ENCODE measurements at places on chromosomes 2 and 18.

DNA sequence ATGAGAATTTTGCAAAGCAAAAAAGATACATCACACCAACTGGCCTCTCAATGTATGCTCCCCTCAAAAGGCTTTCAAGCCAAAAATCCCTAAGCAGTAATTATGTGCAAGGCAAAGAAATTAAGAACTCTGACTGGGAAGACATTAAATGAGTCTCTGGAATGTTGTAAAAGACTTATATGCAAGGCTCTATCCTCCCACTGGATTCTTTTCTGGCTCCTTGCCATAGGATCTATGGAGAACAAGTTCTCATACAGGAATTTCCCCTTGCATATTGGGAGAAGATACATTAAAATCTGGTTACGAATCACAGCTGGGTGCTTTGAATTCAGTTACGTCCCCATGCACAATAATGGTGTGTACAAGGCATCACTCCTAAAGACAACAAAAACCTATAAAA, 73.4 kb upstream of the ATL2 start:
- DNase-seq: no peak

DNA sequence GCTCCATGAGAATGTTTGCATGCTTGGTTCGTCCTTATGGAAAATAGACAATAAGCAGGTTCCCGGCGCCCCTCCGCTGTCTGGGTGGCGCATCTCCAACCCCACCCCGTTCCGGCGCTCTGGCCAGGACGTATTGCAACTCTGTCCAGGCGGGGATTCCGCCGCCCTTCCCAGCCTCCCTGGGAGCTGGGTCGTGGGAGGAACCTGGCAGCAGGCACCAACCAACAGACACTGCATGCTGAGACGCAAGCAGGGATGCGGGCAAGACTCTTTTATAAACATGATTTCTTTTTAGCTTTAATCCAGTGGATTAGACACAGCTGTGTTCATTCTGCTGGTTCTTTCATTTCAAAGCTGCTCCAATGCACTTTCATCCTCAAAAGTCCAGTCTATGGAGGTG, 240.2 kb downstream of the SH3BP4 start:
- peak; percentile 23 for DNase-seq

DNA sequence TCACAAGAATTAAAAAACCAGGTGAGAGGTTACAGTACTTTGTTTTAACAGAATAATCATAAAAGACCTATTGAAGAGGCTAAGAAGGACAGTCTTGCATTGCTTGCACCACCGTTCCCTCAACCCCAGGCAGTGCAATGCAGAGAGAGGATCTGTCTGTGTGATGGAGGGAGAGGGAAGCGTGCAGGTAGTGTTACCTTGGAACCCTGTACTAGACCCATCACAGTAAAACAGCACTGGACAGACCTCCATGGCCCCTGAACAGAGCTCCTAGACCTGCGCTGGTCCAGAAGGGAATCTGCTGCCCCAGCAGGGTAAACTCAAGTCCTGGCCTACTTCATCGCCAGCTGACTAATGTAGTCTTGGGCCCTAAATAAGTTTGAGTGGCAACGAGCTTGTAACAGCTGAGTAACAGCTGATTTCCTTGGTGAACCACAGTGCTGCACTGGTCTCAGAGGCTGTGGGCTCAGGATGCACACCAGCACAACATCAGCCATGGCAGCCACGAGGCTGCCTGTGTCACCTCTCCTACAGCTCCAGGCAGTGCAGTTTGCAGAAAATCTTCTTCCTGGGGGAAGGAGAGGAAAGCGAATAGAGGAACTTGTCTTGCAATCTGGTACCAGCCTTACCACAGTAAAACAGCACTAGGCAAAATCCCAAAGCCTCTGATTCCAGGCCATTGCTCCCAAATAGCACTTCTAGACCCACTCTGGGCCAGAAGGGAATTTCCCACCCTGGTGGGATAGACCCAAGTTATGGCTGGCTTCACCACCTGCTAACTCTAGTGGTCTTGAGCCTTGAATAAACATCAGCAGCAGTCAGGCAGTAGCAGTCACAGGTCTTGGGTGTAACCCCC, 417.2 kb downstream of the CDH7 start:
- no peak for DNase-seq

- peak; percentile 80 for DNase-seq
These were observed 63.3 kb upstream of the ALPP start for GRCh38 chr2:232315049-232315922.

DNA sequence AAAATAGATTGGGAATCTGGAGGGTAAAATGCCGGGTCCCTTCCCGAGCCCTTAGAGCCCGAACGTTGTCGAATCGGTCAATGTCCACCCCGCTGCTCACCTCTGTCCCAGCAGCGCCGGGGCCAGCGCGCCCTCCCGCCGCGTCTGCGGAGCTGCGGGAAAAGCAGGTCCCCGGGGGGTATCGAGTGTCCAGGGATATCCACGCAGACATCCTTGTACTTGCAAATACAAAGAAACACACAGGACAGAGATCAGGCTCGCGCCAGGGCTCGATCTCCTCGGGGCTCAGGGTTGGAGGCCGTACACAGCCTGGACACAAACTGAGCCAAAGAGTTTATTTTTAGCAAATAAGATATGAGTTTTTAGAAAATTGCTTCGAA, 2.3 kb upstream of the GATA6 start:
- no peak for DNase-seq

DNA sequence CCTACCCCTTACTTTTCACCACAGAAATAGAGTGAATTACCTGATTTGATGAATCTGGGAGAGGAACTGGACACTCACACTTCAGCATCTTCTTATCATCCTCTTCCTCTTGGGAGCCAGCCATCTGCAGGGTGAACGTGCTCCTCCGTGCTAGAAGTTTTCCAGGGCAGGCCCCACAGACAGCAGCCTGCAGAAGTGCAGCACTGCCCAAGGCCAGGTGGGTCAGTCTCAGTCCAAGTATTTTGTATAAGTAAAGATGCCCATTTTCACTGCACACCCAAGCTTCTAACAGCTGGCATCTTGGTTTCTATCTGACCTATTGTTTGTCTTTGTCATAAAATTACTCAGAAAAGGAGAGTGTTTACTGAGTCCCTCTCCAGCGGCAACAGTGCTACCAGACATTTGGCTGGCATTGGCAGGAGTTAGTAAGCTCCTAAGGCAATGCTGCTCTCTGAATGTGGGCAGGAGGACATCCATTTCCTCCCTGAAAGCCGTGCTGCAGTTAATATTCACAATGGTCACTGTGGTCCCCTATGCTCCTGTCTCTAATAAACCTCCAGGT, 222.6 kb upstream of the CTAGE1 start:
- DNase-seq: no peak

GRCh38 chr18:78711971-78712370, 267.6 kb upstream of the SALL3 start:
- DNase-seq: no peak

DNA sequence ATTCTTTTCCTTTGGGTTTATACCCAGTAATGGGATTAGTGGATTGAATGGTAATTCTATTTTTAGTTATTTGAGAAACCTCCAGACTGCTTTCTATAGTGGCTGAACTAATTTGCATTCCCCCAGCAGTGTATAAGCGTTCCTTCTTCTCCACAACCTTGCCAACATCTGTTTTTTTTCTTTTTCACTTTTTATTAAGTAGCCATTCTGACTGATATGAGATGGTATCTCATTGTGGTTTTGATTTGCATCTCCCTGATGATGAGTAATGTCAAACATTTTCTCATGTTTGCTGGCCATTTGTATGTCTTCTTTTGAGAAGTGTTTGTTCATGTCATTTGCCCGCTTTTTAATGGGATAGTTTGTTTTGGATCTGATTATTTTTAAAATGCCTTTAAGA, 64.1 kb upstream of the MEIS1 start:
- no peak for DNase-seq

Measured in Ammon's horn (tissue), 1 donor.